COLO829 (cell line): ENCODE measurements at places on chromosomes 13 and 19.

DNA sequence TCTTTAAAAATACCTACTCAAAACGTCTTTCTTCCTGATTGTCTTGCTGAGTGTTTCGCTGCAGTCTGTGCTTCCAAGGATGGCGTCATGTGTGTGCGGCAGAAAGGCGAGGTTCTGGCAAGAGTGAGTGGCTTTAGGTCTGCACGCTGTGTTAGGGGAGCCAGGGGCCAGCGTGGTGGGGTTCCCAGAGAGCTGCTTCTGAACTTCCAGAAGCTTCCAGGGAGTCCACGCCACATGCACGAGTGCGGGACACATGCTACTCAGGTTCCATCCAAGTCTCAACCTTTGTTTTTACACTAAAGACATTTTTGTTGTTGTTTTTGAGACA lies 67.9 kb downstream of the ATP11A start:
- no peak for DNase-seq

GRCh38 chr19:4660181-4660791 lies 9.9 kb downstream of the MYDGF start:
- no peak for DNase-seq

DNA sequence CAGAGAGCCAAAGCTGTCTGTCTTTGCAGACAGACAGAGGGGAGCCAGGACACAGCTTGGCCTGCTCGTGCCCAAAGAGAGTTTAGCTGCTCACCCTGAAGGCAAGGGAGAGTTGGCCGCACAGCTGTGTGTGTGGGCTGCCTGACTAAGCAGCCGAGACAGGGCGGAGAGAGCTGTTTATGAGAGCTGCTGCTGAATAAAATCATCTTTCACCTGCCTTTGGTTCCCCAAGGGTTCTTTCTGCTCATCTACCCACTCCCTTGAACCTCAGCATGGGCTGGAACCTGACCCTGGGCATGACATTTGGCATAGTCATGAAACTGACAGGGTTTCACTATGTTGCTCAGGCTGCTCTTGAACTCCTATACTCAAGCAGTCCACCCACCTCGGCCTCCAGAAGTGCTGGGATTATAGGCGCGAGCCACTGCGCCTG lies 98.2 kb downstream of the RBM26 start:
- DNase-seq: no peak

DNA sequence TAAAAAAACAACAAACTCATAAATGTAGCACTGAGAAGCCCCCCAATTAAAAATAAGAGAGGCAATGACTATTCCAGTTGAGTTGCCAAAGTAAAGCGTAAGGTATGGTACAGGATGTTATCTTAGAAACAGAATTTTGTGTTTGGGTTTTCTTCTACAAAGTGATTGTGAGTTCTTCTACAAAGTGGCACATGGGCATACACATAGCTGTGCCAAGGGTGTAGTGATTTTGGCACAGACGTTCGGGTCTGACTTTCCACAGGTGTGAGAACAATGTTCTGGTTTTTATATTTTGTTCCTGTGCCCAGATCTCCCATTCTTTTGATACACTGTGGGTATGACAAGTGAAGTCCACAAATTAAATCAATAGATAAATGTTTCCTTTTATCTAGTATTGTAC lies 190.1 kb upstream of the CSNK1A1L start:
- DNase-seq: no peak

- DNase-seq: no peak
These were observed 19.7 kb upstream of the SCEL start for GRCh38 chr13:77515785-77516184.

- DNase-seq: no peak
These were observed 1.5 kb upstream of the BCAT2 start for GRCh38 chr19:48812094-48812929.

GRCh38 chr19:57083711-57084110 lies 36.1 kb upstream of the USP29 start:
- DNase-seq: no peak

GRCh38 chr13:30440910-30441703 lies 18.8 kb downstream of the UBE2L5 start:
- DNase-seq: no peak

DNA sequence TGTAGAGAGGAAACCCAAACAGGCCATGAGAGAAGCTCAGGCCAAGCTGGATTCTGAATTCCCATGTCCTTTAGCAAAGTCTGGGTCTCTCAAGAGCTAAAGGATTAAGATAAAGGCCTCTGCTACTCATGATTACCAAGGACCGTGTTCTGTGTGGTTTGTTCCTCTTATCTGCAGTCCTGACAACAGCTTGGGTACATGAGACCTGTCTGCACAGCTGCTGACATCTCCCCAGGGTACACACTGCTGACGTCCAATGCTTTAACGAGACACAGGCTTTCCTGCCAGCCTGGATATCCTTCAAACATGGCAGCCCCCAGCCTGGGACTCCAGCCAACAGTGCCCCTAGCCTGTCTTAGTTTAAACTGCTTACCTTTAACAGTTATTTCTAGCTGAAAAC lies 211.0 kb downstream of the SLC7A1 start:
- no peak for DNase-seq

- DNase-seq: no peak
These were observed 2.8 kb upstream of the FOSB start for GRCh38 chr19:45464852-45465441.

- no peak for DNase-seq
These were observed at the start of gene ATXN8OS for GRCh38 chr13:70107498-70108281. TSS of gene ATXN8OS (plus strand) at chr13:70107826.

- DNase-seq: no peak
These were observed 32.0 kb downstream of the RUBCNL start for GRCh38 chr13:46355088-46355468.

GRCh38 chr19:47475465-47475864 lies 3.8 kb upstream of the SLC8A2 start:
- DNase-seq: no peak

GRCh38 chr19:16467581-16467980 lies 4.2 kb downstream of the EPS15L1 start:
- DNase-seq: no peak

- no peak for DNase-seq
These were observed 9.3 kb downstream of the SCEL start for GRCh38 chr13:77544758-77545338.

DNA sequence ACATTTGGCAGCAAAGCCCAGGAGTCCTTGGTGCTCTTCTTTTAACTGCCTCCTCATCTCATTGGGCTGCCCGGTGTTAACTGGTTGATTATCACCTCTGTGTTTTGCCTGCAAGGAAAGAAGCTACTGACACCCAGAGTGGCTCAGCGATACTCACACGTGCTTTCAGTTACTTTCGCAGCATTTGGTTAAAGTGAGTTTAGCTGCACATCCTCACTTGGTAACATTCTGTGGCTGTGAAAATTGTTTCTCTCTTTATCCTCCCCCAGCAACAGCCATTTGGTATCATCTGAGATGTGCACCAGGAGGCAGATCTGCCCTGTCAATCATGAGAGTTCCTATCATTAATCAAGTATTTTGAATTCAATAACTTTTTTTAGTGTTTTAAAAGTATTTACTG lies 44.6 kb upstream of the GPR183 start:
- no peak for DNase-seq

DNA sequence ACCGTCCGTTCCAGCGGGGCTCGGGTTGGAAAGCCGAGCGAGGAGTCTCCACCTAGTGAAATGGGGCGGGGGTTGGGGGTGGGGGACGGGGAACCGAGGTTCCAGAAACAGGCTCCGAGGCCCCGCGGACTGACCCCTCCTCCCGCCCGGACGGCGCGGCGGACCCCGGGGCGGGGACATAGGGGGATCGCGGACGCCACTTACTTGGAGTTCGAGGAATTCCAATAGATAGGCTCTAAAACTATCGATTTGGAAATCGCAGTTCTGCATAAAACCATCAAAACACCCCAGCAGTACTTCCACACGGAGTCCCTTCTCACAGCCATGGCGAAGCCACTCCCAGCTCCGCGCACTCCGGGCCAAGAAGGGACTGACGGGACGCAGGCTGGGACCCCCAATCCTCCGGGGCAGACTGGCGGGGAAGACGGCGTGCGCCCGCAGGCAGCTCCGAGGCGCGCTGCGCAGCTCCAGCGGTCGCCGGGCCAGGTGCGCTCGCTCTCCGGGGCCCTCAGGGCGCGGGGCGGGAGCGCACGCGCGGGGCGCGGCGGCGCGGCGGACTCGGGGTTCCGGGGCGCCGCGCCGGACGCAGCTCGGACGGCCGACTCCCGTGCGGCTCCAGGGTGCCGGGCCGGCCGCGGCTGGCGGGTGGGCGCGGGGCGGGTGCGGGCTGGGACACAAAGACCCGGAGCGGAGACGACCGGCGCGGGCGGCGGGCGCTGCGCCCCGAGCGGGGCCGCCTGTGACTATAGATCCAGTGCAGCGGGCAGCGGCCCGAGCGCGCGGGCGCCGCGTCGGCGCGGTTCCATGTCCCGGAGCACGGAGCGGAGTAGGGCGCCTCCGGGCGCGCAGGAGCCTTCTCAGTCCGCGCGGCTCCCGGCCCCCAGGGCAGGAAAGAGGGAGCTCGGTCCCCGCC lies 567 bp downstream of the EFNB2 start:
- no peak for DNase-seq

GRCh38 chr19:46515879-46516350 lies 20.2 kb upstream of the PNMA8B start:
- peak; percentile 60 for DNase-seq

DNA sequence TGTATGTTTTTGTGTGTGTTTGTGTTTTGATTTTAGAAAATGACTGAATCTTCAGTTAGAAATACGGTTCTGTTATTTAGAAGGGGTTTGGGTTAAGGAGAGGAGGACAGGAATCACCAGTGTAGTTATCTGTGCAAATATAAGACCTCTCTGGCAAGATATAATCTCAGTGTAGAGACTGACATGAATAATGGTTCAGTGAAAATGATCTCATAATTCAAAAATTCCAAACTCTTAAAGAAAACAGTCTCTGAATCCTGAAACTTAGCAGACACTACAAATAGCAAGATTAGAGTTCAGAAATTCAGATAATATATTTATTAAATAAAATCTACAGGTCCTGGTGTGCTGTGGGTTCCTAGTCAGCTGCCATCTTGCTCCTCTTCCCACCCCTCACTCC lies 73.5 kb downstream of the PDS5B start:
- DNase-seq: no peak

GRCh38 chr13:39915418-39915817 lies 260.0 kb downstream of the COG6 start:
- no peak for DNase-seq

- no peak for DNase-seq
These were observed 1.0 kb upstream of the TYROBP start for GRCh38 chr19:35908973-35909683.

DNA sequence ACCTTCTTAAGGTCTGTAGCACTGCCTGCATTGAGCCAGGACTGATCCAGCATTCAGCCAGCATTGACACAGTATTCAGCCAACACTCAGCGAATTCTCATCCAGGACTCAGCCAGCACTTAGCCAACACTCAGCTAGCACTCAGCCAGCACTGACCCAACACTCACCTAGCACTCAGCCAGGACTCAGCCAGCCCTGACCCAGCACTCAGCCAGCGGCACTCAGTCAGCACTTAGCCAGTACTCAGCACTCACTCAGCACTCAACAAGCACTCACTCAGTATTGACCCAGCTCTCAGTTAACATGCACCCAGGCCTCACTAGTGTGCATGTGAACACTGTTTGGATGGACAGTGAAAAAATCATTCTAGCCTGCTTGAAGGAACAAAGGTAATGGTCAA lies 55.0 kb downstream of the TSHZ3 start:
- DNase-seq: no peak

DNA sequence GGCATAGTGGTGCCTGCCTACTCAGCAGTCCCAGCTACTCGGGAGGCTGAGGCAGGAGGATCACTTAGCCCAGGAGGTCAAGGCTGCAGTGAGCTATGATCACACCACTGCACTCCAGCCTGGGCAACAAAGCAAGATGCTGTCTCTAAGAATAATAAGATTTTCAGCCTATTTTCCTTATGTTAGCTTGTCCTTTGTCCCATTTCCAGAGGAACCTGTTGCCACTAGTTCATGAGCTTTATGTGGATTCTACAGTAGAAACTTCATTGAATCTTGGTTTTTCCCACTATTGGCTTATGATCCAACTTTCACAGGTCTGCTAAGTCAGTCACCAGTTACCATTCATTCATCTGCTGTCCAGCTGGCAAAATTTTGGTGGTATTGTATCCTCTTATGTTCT lies 18.2 kb downstream of the FFAR2 start:
- no peak for DNase-seq

DNA sequence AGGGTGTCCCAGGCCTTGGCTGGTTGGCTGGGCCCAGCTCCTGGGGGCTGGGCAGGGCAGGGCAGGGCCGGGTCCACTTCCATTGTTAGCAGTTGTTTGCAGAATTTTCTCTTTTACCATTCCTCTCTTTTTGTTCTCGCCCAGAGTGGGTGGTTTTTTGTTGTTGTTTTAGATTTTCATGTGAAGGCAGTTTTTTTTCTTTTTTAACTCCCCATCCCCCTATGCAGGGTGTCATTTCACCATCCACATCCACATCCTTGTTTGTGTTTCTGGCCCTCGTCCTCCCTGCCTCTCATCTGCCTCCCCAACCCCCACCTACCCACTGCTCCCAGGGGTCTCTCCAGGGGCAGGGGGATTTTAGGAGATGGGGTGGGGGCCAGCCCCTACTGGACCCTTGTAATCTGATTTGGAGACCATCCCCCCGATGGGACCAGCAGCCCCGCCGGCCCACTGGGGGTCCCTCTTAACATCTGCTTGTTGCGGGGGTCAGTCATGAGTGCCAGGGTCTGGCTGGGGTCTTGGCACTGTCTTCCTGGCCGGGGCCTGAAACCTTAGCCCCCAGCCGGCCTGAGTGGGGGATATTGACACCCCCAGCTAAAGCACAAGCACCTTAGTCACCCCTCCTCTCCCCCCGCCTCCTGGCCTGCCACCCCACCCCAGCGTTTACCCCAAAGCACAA lies 10.4 kb downstream of the STX10 start:
- no peak for DNase-seq

GRCh38 chr19:32843716-32844245 lies 25.8 kb downstream of the SLC7A9 start:
- no peak for DNase-seq

GRCh38 chr13:105920370-105920769 lies 615.1 kb downstream of the EFNB2 start:
- no peak for DNase-seq

GRCh38 chr19:11566164-11566563 lies 7.1 kb upstream of the ELOF1 start:
- DNase-seq: no peak

GRCh38 chr13:60887711-60888110 lies 490.7 kb downstream of the TDRD3 start:
- no peak for DNase-seq

DNA sequence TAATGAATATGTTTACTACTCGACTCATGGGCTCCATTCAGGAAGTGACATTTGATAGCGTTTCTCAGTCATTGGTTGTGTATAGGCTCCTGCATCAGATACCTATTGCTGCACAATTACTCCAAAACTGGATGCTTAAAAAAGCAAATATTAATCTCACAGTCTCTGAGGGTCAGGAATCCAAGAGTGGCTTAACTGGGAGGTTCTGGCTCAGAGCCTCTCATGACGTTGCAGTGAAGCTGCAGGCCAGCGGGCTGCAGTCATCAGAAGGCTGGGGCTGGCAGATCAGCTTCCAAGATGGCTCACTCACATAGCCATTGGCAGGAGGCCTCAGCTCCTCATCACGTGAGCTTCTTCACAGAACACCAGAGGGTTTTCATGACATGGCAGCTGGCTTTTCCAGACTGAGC lies 525.1 kb upstream of the NBEA start:
- DNase-seq: no peak
